ENCODE measurements at places on chromosomes 1 and 21.

DNA sequence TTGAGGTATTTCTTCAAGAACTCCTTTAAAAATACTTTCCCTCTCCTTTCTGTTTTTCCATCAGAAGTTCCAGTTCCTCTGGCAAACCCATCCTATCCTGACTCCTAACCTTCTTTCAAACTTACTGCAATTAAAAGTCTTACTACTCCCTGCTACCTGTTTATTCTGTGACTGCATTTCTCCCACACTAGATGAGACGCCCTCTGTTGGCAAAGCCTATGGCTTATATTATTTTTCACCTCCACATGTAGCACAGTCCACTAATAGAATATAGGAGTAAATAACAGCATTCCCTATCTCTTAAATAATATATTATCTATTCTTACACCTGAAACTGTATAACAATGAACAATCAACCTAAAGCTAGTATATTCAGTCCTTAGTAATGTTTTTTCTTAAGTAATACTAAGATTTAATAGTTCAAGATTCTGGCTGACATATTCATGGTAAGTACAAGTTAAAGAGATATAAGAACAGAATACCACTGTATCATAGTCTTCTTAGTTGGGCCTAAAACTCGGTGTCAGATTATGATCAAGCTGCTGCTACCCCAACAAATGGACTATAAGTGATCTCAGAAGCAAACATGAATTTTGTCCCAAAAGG lies 54.8 kb downstream of the RAB3GAP2 start:
- DNase-seq, result no peak

DNA sequence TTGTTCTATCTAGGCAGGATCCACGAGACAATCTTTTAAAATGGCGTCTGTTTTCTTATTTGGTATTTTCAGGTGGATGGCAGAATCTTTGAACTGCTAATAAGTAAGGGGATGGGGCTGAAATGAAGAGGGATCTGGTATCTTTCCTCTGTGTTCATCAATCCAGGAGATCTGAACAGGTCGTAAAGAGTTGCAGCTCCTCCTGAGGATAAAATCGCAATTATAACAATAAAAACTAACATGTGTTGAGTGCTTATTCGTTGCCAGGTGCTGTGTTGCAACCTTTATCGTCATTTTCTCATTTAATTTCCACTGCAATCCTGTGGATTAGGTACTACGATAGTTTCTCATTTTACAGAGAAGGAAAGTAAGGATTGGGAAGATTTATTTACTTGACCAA lies 134.6 kb upstream of the DPYD start:
- DNase-seq, result no peak

DNA sequence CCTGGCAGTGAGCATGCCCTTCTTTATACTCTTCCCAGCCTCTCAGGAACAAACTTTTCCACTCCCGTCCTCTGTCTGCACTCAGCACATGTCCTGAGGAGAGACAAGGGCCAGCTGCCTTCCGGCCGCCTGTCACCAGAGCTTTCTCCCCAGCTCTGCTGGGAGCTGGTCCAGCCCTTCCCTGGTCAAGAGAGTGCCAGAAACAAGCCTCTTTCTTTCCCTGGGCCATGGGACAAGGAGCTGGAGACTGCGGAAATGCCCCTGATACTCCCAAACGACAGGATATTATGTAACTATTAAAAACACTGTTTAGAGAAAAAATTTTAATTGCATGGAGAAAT lies 10.4 kb downstream of the LAMB3 start:
- DNase-seq, result no peak

DNA sequence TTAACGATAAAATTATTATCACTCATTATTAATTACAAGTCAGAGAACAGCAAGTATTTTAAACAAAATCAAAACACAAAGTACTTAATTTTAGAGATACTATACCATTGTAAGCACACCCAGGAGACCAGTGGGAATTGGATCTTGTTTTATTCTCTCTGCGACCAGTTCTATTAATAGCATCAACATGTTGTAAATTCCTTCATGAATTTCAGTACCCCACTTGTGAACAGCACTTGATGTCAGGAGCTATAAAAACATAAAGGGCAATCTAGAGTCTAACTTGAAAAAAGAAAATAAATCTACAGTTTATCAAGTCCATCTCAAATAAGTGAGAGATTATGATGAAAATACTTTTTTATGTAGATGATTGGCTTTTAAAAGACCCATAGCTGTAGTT lies 42.9 kb downstream of the USP24 start:
- no peak for DNase-seq

- DNase-seq, result no peak
Observed at GRCh38 chr1:241553886-241554592, 21.9 kb downstream of the KMO start.
